Breast epithelium (tissue), 4 donors: ENCODE measurements at places on chromosomes 2 and 18. TPM values are rescaled to one million over a fixed set of nuclear protein-coding genes. Genes with fewer than 3 reads are reported as not detected.

GRCh38 chr2:17689010-17689409, 64.6 kb downstream of the SMC6 start:
- H3K27ac ChIP-seq, result no peak overlapping the region
- H3K4me1 ChIP-seq, result no peaks in the 10 kb centered on the region
- H3K27me3 ChIP-seq, result no peaks in the 10 kb centered on the region
- DNase-seq, result no peak
- H3K36me3 ChIP-seq, result no peaks in the 10 kb centered on the region

The IGFBP5 gene
- 161 TPM for total RNA-seq

- H3K4me3 ChIP-seq, result no peak overlapping the region
- no peak overlapping the region for H3K27ac ChIP-seq
- H3K4me1 ChIP-seq, result no peaks in the 10 kb centered on the region
Measured at GRCh38 chr2:112839407-112840067, 3.0 kb upstream of the IL1B start.

The OR6B2 gene
- not detected for total RNA-seq

GRCh38 chr2:96870626-96871255, 861 bp upstream of the SEMA4C start:
- no peak for DNase-seq
- H3K27ac ChIP-seq, result peak overlapping the region; percentile 94
- no peaks in the 10 kb centered on the region for H3K36me3 ChIP-seq
- H3K4me1 ChIP-seq, result peaks cover 21% of the 10 kb centered on the region
- peak overlapping the region; percentile 92 for H3K4me3 ChIP-seq
- H3K27me3 ChIP-seq, result no peaks in the 10 kb centered on the region
